Activated CD8-positive, alpha-beta memory T cell treated with anti-CD3 and anti-CD28 coated beads for 24 hours (primary cell): ENCODE measurements at places on chromosomes 12 and 14.

DNA sequence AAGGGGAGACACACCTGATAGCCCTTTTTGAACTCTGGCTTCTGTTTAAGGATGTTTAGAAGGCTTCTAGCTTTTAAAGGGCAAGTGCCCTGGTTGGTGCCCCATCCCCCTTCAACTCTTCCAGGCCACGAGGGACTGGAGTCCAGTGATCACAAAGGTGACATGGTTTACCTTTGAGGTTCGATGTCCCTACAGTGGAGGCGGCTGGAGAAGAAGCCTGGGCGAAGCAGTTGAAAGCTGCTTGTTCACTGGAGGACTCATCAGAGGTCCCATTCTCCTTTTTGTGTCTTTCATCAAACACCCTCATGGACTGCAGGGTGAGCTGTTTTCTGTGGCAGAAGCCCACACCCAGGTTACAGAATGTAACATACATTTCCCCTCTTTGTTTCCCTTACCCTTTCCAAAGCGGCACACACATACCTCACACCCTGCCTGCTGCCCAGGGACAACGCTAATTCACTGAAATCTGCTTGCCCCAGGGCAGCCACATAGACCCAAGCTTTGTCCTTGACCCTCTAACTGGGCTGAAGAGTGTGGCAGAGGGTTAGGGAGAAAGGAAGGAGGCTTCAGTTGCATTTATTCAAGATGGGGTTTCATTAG lies 7.7 kb downstream of the TBX3 start:
- no peak for DNase-seq

DNA sequence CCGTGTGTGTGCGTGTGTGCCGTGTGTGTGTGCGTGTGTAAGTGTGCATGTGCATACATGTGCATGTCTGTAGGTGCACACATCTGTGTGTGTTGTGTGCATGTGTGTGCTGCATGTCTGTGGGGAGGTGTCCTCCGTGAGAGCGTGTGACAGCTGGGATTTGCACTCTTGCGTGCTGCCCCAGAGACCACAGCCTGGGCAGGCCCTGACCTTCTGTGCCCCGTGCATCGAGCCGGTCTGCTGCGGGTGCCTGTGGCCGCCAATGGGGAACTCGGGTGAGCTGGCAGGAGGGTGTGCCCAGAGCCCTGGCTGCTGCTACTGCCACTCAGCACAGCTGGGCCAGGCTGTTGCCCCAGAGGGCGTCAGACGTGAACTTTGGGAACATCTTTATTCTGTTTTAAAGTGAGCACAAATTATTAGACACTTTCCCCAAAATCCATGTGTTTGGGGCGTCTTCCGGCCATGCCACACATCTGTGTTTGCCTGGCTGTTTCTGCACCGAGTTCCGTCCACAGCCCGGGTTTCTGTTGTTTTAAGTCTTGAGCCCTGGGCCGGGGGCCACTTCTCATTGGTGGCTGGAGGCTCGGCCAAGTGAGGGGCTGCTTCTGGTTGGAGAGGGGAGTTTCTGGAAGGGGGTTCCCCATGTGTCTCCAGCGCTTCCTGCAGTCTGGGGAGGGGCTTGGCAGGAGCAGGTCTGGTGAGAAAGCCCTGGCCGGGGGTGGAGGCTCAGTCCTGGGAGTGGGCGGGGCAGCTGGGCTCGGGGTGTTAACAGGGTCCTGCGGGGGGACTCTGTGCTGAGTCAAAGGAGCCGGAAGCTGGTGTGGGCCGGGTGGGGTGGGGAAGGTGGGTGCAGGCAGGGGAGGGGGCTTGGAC lies 7.6 kb downstream of the CEP170B start:
- no peak for DNase-seq

- no peak for DNase-seq
Measured at GRCh38 chr12:100364324-100364723, 7.5 kb downstream of the SLC17A8 start.

GRCh38 chr12:57611108-57611826 lies at the start of gene ARHGEF25:
ARHGEF25 (plus strand) TSS chr12:57611435; CDS start chr12:57611895, 460 bp downstream.
- peak; percentile 81 for DNase-seq
